C1 segment of cervical spinal cord (tissue), 14 donors: ENCODE measurements at places on chromosomes 11 and 22.

- DNase-seq, result no peak
Measured at GRCh38 chr11:35927682-35928081, 16.2 kb upstream of the LDLRAD3 start.

DNA sequence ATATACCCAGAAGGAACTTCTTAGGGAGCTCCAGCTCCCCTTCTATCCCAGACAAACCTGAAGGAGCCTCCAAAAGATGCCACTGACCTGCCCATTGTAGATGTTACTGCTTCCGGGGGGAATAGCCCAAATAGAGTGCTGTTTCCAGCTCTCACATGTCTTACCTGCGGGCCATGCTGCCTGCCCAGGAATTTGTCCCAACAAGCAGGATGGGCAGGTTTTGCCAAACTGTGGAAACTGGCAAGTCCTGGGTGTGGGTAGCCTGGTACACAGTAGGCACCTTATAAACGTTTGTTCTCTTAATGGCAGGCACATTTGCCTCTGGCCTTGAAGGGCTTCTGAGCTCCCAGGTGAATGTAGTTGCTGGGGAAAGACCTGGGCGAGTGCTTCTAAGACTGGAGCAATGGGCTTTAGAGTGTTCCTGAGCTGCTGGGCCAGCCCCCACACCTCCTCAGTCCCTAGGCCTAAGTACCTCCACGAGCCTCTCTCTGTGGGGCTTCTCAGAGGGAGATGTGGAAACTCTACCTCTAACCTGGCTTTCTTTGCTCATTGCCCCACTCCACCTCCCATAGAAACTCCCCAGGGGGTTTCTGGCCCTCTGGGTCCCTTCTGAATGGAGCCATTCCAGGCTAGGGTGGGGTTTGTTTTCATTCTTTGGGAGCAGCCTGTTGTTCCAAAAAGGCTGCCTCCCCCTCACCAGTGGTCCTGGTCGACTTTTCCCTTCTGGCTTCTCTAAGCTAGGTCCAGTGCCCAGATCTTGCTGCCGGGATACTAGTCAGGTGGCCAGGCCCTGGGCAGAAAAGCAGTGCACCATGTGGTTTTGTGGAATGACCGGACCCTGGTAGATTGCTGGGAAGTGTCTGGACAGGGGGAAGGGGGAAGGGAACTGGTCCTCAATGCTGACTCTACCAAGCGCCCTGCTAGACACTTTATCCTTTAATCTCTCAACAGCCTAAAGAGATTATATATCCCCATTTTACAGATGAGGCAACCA, 37.2 kb downstream of the LIMK2 start:
- peak; percentile 29 for DNase-seq

- DNase-seq, result no peak
Measured at GRCh38 chr22:43128116-43128515, 15.1 kb downstream of the MCAT start.

DNA sequence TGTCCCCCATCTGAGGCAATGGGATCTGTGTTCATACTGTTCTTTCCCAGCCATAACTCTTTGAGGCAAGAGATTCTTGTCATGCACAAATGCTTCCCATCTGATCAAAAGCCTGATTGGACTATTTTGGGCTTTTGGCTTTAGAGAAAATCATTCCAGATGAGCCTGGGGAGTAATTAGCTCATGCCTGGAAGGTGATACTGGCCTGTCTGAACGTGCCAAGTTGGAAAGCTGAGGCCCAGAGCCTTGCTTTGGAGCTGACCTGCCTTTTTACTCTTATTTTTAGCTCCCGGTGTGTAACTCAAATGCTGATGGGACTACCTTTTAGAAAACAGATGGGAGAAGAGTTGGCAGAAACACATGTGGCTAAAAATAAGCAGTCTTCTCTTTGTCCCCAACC, 105.0 kb downstream of the DBX1 start:
- DNase-seq, result no peak

DNA sequence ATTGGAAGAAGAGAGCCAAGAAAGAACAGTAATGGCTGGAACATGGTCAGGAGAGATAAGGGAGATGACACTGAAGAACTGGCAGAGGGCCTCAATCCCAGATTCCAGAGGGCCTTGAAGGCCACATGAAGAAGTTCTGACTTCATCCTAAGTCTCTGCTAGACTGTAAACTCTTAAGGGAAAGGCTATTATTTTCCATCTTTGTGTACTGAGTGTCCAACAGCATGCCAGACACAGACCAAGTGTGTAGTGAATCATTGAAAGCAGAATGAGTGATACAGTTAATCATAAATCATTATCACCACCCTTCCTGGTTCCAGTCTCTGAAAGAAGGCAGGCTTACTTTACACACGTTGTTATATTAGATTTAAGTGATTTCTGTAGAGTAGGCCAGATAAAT, 185.3 kb upstream of the C11orf87 start:
- no peak for DNase-seq

DNA sequence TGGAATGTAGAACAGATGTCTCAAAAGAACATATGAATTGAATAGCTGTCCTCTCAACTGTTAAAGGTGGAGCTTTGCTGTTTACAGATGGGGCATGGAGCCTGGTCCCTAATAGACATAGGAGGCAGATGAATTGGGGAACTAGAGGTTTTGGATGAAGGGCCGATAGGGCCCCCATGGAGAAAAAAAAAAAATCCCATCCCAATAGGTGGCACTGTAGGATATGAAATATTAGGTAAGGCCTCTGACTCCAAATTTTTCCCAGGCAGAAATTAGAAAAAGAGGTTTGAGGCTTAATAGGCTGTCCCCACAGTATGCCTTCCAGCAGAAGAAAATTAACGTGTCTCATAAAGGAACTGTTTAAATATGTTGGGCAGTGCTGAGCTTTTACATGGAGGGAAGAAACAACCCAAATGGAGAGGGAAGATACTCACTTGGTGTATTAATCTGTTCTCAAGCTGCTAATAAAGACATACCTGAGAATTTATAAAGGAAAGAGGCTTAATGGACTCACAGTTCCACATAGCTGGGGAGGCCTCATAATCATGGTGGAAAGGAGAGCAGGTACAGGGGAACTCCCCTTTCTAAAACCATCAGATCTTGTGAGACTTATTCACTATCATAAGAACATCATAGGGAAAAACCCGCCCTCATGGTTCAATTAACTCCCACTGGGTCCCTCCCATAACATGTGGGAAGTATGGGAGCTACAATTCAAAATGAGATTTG, 30.1 kb upstream of the TMEM45B start:
- DNase-seq, result no peak

DNA sequence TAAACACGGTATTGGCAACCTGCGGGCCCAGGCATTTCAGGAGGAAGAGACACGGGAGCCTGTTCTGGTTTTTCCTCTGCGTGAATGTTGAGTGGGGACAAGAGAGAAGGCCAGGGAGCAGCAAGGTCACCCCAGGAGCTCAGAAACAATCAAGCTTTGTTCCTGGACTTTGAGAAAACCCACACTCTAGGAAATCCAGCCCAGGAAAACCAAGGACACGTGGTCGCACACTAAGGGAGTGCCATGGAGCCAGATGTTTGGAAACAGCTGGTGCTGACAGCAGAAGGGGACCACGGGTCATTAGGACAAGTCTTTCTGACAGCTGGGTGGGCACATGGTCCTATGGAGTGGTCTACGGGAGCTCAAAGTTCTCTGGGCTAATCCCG, 44.1 kb downstream of the MYH9 start:
- no peak for DNase-seq

DNA sequence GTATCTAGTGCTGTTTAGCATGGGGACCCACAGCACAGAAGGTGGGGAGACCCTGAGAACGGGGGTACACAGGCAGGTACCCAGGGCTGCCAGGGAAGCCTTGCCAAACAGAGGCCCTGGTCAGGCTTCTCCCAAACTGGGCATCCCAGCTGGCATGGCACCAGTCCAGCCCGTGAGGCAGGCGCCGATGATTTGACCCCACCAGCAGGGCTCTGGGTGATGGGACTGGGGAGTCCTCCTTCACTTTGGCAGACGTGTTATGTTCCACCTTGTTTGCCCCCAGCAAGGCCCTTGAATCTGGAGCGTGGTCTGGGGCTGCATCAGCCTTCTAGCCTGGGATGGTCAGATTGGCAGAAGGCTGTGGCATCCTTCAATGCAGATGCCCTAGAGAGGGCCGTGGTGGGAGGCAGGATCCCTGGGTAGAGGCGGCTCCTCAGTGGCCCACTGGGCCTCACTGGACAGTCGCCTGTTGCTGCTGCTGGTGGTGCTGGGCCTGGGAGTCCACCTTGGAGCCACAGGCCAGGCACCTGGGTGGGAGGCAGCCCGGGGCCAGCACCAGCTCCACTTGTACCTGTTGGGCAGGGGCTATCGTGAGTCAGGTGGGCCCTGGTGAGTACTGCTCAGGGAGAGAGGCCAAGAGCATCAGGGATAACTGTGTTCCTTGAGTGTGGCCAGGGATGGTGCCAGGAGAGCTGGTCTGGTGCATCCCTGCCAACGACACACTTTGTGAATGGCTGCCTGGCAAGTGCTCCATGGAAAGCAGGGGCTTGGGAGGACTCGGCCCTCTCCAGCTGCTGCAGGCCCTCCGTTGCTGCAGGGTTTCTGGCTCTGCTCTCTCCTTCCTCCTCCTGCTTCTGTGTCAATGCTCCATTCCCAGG, 3.3 kb downstream of the ADORA2A start:
- DNase-seq, result no peak

DNA sequence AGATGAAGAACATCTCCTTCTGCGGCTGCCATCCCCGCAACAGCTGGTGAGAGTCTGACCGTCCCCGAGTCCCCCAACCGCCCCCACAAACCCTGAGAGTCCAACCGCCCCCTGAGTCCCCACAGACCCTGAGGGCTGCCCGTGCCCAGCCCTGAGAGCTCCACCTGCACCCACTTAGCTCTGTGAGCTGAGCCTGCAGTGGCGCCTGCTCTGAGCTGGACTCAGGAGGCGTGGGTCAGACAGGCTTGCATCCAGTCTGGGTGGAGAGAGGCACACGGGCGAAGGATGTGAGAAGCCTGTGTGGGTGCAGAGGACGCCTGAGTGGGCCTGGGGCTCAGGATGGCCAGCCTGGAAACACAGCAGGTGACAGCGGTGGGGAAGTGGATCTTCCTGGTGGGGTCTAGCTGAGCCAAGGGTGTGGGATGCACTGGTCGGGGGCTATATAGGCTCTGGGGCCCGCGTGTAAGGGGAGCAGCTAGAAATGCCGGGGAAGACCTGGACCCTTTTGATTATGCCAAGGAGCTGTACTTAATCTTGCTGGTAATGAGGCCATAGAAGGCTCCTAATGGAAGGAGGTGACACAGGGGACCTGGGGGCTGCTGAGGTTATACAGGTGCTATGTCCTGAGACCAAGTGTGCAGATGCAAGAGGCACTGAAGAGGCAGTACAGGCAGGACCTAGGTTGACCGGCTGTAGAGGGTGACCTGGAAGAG, 6.5 kb downstream of the MAPK8IP2 start:
- DNase-seq, result no peak

GRCh38 chr22:40263191-40263590, 83.1 kb upstream of the ADSL start:
- DNase-seq, result no peak

DNA sequence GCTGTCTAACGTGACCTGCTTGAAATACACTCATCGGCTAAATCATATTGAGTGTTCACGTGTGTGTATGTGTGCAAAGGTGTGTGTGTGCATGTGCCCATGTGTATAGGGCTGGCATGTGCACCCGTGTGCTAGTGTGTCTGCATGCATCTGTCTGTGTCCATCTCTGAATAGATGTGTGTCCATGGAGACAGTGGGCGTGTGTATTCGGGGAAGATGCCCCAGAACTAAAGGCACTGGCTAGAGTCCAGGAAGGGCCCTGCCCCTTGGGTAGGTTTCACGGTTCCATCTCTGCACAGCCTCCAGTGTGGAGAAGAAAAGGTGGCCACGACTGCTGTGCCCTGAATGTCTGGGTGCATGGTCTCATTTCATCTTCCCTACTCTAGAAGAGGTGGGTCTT, 220.3 kb downstream of the MN1 start:
- DNase-seq, result no peak

DNA sequence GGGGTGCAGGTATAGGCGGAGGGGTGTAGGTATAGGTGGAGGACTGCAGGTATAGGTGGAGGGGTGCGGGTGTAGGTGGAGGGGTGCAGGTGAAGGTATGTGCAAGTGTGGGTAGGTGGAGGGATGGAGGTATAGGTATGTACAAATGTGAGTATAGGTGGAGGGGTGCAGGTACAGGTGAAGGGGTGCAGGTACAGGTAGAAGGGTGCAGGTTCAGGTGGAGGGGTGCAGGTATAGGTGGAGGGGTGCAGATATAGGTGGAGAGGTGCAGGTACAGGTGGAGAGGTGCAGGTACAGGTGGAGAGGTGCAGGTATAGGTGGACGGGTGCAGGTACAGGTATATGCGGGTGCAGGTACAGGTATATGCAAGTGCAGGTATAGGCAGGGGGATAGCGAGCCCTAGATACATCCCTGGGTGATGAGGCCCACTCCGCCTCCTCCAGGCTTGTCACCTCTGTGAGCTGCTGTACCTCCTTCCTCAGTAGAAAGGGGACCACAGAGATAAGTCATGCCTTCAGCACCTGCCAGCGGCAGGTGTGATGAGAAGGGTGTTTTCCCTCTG, 17.2 kb downstream of the LINC01488 start:
- DNase-seq, result no peak

GRCh38 chr11:85806016-85806415, 4.9 kb downstream of the SYTL2 start:
- DNase-seq, result no peak

- no peak for DNase-seq
Measured at GRCh38 chr11:71251761-71252268, 562 bp downstream of the SHANK2 start.

DNA sequence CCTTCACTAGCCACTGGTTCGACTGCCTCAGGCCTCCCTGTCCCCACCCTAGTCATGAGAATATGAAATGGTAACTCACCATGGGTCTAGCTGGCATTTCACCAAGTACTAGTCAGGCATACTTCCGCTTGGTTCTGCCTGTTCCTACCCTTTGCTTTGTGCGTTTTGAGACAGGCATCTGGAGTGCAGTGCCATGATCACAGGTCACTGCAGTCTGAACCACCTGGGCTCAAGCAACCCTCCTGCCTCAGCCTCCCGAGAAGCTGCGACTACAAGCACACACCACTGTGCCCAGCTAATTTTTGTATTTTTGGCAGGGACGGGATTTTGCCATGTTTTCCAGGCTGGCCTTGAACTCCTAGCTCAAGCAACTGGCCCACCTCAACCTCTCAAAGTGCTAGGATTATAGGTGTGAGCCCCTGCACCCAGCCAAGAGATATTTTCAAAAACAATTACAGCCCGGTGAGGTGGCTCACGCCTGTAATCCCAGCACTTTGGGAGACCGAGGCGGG, 14.1 kb downstream of the HRAS start:
- DNase-seq, result no peak

- no peak for DNase-seq
Measured at GRCh38 chr11:28495333-28495732, 387.1 kb downstream of the METTL15 start.

- no peak for DNase-seq
Measured at GRCh38 chr11:1310772-1311468, 1.5 kb upstream of the TOLLIP start.

DNA sequence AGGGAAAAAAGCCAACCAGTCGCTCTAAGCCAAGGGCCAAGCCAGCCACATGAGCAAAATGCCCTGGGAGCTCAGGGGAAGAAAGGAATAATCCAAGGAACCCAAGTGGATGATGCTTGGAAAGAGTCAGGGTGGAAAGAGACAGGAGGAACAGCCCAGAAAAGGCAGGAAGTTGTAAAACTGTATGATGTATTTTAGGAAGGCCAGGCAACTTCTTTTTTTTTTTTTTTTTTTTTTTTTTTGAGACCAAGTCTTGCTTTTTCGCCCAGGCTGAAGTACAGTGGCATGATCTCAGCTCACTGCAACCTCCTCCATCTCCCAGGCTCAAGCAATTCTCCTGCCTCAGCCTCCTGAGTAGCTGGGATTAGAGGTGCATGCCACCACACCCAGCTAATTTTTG, 1.6 kb downstream of the LGALS12 start:
- no peak for DNase-seq

- DNase-seq, result peak; percentile 87
Measured at GRCh38 chr22:23128269-23129108, 13.3 kb downstream of the RSPH14 start.
